ENCODE measurements at places on chromosomes 2 and 18.

DNA sequence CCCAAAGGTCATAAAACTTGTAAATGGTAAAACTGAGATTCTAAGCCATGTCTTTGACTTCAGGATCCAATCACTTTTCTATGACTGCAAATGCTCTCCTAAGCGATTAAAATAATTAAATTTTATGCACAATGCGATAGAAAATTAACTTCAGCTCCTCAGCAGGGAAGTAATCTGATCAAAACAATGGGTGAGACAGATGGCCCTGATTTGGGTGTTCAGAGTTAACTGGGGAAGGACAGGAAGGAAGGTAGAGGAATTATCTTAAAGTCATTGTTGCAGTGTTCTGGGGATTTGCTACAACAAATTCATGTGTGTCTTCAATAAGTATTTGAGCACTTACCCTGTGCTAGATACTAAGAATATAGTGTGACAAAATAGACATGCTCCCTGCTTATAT, 446.0 kb upstream of the MEX3C start:
- no peak for DNase-seq

- DNase-seq, result no peak
Measured at GRCh38 chr2:239721991-239722759, 303.0 kb downstream of the NDUFA10 start.

- no peak for DNase-seq
Measured at GRCh38 chr18:39485696-39486095, 1920.1 kb upstream of the CELF4 start.

DNA sequence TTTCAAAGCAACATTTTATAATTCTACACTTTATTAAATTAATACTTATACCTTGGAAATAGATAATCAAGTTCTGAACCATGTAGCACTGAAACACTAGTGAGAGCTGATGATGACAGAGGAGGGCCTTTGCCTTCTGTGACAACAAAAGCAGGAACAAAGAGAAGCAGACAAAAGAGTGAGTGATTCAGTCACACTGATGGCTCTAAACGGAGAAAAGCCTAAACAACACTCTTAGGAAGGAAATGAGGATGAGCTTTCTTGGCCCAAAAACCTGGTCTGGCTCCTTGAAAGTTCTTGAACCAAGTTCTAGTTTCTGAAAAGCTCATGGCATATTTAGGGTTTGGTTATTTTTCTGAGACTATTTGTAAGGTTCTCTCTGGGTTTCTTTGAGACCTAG, 271.9 kb downstream of the DPP10 start:
- no peak for DNase-seq

- no peak for DNase-seq
Measured at GRCh38 chr18:58290116-58290695, 246.2 kb downstream of the NEDD4L start.

DNA sequence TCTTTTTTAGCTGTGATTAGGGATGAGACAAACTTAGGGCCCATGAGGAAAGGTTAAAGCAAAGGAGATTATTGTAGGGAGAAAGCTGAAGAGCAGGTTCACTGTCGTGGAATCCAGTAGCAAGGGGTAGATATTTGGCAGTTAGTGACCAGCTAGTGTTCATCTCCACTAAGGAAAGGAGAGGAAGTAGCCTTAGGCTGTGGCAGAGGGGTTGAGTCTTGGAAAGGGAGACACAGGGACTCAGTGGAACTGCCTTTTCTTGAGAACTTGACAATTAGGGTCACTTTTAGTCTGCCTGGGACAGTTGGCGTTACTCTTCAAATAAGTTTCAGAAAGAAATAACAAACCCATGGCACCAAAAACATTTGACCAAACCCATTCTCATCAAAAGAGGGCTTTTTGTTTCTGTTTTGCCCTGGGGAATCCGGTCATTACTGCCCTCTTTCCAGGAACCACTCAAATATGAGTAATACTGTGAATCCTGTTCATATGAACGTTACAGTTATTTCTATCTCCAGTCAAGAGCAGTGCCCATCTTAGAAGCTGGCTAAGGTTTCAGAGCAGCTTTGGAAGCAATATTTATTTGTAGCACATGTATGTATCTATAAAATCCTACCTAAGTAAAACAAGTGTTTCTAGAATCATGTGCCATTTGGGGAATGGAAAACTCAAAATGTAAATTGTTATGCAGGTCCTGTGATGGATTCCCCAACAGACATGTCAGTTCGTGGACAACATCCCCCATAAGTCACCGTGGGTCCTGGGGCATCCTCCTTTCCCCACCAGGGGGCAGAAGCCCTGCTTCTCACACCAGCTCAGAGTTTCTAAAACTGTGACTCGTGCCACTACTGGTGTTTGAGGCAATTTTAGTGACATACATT, 77.3 kb upstream of the PHLPP1 start:
- DNase-seq, result peak; percentile 8

GRCh38 chr2:217279556-217279955, 419.7 kb upstream of the TNP1 start:
- DNase-seq, result no peak

DNA sequence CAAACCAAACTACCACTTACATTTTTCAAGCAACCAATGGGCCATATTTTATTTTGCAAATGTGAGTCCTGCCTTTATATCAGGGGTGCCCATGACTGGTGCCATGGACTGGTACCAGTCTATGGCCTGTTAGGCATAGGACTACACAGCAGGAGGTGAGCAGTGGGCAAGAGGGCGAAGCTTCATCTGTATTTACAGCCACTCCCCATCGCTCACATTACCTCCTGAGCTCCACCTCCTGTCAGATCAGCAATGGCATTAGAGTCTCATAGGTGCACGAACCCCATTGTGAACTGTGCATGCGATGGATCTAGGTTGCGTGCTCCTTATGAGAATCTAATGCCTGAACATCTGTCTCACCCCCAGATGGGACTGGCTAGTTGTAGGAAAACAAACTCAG, 53.6 kb downstream of the CCDC68 start:
- no peak for DNase-seq

DNA sequence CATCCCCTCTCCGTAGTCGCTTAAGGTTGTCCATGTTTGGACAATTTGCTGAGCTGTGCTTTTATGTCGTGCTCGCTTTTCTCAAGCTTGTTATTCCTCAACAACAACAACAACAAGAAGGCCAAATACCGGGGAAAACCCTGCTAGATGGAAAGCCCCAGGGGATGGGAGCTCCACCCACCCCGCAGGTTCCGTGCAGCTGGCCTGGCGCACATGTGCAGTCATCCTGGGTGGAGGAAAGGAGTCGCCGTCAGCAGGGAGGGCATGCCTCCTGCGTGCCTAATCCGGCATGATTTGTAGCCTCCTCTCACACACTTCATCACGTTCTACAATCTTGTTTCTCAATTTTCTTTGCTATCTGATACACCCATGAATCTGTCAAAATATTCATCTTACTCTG, 87.4 kb upstream of the SALL3 start:
- no peak for DNase-seq

DNA sequence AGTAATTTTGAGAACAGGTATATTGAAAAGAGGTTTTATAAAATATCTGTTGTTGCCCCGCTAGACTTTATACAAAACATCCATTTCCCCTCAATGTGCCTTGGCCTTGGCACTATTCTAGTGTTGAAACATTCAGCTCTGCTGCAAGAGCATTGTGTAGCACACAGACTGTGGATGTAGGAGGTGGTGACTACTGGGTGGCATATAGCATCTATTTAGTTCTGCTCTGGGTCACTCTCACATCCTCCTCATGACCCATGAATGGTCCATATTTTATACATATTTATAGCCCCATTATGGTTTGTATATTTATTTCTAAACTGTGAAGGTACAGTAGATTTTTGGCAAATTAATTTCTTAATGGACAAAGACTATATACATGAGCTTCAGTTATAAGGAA, 1022.0 kb upstream of the CELF4 start:
- no peak for DNase-seq

DNA sequence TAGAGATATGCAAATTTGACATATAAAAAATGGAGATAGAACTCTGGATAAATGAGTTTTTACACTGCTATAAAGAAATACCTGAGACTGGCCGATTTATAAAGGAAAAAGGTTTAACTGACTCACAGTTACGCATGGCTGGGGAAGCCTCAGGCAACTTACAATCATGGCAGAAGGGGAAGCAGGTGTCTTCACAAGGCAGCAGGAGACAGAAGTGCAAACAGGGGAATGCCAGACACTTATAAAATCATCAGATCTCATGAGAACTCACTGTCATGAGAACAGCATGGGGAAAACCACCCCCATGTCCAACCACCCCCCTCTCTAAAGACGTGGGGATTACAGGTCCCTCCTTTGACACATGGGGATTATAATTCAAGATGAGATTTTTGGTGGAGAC, 1540.2 kb upstream of the SLC39A10 start:
- no peak for DNase-seq

DNA sequence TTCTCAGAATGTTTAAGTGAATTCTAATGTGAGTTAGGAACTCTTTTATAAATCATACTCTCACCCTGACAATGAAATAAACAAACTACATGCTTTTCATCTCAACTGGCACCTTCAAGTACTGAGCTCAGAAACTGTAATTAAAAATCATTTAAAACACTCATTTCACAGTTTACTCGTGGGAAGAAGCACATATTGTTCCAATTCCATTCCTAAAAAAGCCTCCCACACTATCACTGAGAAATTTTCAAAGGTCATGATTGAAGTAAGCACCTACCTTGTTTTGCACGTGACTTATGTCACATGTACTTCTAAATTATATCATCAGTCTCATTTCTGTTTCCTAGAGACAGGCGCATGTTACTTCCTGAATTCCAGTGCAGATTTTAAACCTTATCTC, 678.1 kb upstream of the SLC8A1 start:
- no peak for DNase-seq

DNA sequence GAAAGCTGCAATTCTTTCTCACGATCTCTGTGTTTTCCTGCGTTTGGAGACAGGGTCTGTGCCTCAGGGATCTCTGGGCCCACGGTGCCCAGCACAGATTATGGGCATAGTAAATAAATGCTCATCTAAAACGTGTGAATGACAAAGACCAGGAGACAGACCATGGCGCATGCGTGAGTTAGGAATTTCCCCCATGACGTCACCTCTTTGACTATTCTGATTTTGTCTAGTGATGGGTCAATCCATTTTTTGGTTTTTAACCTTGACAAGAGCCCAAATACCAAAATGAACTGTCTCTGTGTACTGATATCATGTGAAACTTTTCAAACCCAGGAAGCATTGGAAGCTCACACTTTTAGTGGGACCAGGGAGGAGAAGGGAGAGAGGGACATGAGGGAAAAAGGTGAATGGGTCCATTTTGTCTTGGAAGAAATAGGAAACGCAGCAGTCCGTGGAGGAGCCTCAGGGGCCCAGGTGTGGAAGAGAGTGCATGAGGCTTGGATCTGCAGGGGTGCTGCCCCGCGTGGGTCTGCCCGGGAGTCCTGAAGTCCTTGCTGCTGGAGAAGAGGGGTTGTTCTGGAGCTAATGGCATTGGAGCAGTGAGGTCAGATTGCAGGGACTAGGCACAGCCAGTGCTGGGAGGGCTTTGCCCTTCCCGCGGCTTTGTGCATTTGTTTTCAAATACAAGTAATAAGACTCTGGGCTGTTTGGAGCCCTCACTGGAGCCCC, 172.2 kb downstream of the ASB1 start:
- no peak for DNase-seq

GRCh38 chr18:75247611-75248421, 37.2 kb downstream of the TSHZ1 start:
- DNase-seq, result no peak

- no peak for DNase-seq
Measured at GRCh38 chr2:187710791-187711521, 156.7 kb upstream of the TFPI start.

DNA sequence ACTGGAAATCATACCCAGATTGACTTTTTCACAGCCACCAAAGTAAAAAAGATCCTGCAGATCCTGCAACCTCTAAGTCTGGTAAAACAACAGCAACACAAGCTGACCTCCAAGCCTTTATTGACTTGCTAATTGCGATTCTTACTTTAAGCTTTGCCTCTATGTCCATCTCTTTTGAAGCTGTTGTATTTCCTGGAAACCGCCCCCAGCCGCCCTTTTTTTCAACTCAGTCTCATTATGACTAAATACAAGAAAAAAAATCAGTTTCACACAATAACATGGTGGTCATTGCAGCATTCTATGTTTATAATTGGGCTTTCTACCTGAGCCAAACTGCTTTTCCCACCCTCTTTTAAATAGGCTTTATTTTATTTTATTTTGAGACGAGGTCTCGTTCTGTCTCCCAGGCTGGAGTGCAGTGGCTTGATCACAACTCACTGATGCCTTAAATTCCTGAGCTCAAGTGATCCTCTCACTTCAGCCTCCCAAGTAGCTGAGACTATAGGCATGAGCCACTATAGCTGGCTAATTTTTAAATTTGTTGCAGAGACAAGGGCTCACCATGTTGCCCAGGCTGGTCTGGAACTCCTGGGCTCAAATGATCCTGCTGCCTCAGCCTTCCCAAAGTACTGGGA, 76.2 kb downstream of the MOGAT1 start:
- DNase-seq, result no peak

GRCh38 chr2:42935692-42936671, 143.6 kb upstream of the HAAO start:
- DNase-seq, result no peak

DNA sequence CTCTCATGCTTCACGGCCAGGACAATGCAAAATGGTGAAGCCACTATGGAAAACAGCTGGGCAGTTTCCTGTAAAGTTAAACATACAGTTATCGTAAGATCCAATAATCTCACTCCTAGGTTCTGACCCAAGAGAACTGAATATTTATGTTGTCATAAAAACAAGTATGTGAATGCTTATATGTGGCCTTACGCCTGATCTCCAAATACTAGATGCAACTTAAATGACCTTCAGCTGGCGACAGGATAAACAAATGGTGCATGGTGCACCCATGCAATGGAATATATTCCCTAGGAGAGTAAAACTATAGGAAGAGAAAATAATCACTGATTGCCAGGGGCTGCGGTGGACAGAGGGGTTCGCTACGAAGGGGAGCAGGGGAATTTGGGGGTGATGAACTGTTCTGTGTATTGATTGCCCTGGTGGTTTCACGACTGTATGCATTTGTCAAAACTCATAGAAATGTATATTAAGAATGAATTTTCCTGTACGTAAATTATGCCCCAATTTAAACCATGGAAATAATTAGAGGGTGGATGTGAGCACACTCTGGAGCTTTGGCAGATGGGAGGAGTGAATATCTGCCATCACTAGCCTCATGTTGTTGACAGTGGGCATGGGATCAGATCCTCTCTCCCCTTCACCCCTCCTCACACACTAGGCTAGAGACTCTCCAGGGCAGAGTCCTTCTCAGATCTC, 100.8 kb upstream of the MYCN start:
- no peak for DNase-seq

GRCh38 chr18:51337406-51337805, 139.9 kb upstream of the MEX3C start:
- DNase-seq, result no peak

GRCh38 chr18:11256251-11256650, 106.9 kb upstream of the PIEZO2 start:
- DNase-seq, result no peak

DNA sequence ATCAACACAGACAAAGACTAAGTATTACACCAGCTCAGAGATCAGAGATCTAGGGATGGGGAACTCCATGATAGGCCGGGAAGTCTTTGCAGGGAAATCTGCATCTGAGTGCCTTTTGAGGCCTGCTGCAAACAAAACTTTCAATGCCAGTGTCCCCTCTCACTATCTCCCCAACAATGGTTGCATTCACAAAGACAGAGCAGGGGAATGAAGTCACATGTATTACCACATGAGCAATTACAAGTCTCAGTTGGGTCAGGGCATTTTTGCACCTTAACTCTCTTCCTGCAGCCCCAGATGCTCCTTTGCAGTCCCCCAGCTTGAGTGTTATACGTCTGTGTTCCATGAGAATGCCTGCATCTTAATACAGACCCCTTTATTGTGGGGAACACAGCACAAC, 1.8 kb upstream of the RNF144A start:
- DNase-seq, result no peak

GRCh38 chr2:239238839-239239606, 161.8 kb downstream of the HDAC4 start:
- DNase-seq, result no peak

All from CD8-positive, alpha-beta T cell (primary cell).